AG09309 (cell line): ENCODE measurements at places on chromosomes 16 and 17.

DNA sequence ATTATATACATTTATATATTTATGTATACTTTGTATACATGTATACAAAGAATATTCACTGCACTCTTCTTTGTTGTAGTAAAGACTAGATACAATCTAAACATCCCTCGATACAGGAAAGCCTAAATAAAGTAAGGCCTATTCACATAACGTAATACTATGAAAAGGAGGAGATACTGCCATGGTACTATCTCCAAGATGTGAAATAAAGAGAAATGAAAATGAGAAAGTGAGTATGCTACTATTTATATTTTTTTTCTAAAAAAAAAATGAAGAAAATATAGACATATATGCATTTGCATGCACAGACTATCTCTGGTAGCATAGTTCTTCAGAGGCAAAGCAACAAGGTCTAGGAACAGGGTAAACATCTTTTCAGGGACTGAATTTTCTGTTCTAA lies 19.4 kb downstream of the CFDP1 start:
- DNase-seq: no peak

- DNase-seq: no peak
Observed at GRCh38 chr16:86245351-86245750, 265.0 kb upstream of the FOXF1 start.

GRCh38 chr17:65408050-65408449 lies 153.4 kb downstream of the AXIN2 start:
- no peak for DNase-seq

DNA sequence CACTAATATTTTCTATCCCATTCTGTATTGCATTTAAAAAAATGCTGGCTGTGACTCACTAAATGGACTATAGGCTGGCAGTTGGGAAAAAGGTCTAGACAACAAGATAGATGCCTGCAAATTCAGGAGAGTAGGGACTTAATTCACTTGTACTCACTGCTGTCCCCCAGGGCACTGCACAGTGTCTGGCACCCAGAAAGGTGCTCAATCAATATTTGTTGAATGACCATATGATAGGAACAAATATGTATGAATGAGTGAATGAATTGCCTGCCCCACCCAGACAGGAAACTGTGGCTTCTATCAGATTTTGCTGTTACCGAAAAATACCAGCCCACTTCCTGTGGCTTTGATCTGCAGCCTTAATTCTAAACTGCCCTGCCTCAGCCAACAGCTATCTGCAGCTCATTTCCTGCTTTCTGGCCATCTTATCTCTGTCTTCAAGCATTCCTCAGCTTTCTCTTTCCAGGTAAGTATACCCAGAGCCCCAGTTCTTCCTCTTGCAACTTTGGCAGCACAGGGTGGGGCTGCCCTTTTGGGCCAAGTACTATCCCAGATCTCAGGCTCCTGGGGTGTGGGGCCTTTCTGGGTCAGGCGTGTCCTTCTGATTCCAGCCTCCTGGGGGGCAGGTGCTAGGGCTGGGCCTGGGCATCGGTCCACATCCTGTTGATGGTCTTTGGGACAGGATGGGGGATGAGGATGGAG lies 15.3 kb upstream of the TNS4 start:
- DNase-seq: no peak

GRCh38 chr16:3030222-3031212 lies 6.2 kb downstream of the BICDL2 start:
- DNase-seq: no peak

DNA sequence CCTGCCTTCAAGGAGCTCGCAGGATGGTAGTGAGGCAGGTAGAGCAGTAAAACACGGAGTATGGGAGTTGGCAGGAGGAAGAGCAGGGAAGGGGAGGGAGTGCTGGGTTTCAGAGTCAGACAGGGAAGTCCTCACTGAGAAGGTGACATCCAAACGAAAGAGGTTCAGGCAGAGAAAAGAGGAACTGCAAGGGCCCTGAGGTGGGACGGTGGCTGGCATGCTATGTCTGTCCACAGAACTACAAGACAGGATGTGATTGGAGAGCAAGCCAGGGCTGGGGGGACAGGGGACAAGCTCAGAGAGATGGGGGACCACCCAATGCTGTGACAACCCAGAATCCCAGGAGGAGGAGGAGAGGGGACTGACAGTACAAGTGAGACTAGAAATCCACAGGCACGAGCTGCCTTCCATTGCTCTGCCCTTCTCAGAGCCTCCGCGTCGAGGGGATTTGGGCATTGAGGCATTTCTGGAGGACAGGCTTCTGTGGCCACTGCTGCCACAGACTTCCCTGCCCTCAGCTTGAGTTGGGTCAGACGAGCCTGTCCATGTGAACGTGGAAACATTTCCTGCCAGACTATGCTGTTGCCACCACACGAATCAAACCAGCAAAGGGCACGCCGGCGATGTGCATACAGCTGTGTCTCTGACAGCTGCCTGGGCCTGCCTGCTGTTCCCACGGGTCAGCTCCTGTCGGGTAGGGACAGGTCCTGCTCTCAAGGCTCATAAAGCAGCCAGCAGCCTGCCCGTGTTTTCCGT lies 100.1 kb downstream of the RAB11FIP4 start:
- no peak for DNase-seq

DNA sequence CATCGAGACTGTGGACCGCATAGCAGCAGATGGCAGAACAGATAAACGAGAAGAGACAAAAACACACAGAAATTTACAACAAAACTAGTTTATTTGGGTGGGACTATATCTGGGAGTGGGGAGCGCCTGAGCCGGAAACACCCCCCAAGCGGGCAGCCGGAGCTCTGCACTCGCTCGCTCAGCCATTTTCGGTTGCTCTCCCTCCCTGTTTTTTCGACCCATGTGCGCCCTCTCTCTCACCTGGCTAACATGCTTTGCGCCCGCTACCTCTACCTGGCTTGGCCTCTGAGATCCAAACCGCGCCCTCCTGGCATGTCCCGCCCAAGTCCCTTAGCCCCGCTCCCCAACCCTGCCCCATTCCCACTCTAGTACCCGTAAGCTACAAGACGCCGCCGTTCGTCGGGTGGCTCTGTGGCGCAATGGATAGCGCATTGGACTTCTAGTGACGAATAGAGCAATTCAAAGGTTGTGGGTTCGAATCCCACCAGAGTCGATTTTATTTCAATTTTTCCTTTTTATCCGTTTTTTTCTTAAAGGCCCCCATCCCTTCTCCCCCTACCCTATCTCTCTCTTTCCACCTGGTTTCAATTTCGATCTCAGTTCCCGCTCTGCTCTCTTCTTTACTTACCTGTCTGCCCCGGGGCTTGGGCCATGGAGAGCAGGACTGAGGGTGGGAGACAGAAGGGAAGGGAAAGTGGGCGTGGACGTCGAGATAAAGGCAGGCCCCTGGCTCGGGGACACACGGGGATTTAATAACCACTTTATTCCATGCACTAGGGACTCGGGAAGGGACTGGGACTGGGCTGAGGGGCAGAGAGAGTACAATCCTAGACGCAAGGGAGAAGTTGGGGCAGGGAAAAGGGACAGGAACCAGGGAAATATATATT lies 2.4 kb upstream of the ALOXE3 start:
- DNase-seq: no peak

GRCh38 chr17:38628441-38628840 lies 22.7 kb upstream of the SRCIN1 start:
- no peak for DNase-seq

- DNase-seq: no peak
Observed at GRCh38 chr16:9821331-9821730, 360.9 kb downstream of the GRIN2A start.

- DNase-seq: no peak
Observed at GRCh38 chr17:9788601-9789000, 2.8 kb downstream of the DHRS7C start.

- no peak for DNase-seq
Observed at GRCh38 chr17:3980381-3981014, 16.3 kb upstream of the ATP2A3 start.

DNA sequence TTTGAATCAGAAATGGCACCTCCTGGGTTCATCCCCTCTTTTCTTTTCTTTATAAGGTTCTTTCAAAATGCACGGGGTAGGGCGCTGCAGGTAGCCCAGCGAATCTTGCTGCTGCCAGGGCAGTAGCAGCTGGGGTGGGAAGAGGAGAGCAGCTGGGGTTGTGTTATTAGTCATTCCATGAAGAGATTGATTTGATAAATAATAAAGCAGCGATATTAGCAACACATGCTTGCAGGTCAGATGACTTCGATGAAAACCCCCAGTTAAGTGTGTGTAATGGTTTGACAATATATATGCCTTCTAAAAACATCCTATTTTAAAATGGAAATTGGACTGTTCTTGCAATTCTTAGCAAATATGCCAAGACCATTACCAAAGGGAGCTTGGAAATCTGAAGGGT lies 200.7 kb downstream of the CCDC182 start:
- no peak for DNase-seq

DNA sequence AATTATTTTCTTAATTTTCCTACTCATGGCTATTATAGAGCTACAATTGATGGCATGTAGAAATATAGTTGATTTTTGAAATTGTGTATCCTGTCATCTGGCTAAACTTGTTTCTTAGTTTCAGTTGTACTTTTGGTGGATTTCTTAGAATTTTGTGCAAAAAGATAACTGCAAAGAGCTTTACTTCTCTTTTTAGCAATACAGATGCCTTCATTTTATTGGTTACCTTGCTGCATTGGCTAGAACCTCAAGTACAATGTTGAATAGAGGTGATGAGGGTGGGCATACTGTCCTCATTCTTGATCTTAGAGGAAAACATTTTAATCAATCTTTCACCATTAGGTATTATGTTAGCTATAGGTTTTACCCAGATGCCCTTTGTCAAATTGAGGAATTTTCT lies 67.9 kb downstream of the METRNL start:
- no peak for DNase-seq

GRCh38 chr17:82866590-82867191 lies 26.9 kb upstream of the ZNF750 start:
- DNase-seq: peak; percentile 54

GRCh38 chr16:19872935-19873334 lies 11.7 kb downstream of the GPRC5B start:
- no peak for DNase-seq

DNA sequence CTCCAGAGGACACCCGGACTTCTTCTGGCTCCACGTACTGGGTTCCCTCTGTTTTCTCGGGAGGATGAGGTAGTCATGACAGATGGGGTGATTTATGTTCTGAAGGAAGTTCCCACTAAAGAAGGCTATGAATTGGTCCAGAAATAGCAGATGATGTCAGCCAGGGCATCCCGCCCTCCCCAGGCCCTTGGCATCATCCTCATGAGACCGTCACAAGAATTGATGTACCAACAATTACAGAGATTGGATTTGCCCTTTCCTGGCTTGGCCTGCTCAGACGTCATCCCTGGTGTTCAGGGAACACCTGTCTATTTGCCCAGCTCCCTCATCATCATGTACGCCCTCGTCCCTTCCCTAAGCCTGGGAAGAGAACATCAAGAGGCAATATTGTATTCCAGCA lies 102.8 kb upstream of the CCL1 start:
- DNase-seq: no peak

DNA sequence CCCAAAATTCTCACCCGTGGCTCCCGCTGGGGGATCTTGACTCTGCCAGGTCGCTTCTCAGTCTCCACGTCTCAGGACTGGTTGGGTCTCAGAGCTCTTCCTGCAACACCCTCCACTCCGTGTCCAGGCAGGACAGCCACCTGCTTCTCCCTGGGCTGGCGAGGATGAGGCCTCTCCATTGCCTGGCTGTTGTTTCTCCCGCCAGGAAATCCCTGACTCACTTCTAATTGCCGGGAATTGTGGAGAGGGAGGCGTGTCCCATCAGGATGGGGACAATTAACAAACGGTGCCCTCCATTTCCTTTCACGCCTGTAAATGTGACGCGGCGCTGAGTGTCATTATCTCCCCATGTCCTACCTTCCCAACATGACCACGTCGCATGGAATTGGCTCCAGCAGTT lies 204.5 kb downstream of the RBFOX3 start:
- DNase-seq: no peak

DNA sequence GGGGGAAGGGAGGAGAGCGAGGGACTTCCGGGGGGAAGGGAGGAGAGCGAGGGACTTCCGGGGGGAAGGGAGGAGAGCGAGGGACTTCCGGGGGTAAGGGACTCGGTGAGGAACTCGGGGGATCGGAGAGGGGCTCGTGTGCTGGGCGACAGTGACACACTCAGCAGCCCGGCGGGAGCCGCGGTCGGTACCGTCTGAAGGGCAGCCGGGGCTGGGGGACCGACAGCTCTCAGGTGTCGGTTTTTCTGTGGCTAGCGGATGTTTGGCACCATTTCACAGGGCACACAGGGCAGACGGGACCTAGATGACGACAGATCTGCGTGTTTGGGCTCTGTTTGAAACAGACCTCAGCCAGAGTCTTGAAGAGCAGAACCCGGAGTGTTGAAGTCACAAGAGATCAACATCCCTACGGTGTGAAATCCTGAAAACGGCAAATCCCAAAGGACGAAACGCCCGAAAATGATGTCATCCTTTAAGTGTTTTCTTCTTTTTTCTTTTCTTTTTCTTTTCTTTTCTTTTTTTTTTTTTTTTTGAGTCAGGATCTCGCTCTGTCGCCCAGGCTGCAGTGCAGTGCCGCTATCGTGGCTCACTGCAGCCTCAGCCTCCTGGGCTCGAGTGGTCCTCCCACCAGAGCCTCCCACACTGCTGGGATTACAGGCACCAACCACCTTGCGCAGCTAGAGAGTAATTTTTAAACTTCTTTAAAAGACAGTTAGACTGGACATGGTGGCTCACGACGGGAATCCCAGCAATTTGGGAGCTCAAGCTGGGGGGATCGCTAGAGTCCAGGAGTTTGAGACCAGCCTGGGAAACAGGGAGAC lies 23.9 kb downstream of the ZNF778 start:
- peak; percentile 44 for DNase-seq

DNA sequence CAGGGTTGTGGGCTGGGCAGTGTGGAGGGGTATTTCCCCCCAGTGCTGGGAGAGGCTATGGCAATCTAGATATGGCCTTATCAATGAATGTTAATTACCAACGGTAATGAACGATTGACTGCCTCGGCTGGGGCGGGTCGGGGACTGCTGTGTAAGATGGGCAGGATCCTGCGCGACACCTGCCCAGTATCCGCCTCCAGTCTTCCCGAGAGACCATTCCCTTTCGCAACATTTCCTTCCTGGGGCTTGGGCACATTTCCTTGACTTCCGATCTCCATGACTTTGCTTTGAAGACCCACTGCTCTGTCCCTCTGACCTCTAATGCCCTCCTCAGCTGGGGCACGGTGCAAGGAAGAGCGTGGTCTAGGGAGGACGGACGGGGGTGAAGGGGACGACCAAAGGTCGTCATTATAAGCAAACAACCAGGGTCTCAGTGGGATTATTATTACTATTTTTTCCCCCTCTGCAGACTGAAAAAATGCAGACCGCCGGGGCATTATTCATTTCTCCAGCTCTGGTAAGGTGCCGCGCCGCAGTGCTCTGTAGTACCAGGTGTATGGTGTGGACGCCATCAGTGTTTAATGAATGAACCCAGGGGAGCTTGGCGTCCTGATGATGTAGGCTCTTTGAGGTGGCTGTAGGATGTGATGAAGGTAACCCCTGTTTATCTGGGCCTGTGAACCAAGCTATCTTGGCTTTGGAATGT lies 506 bp downstream of the ATP5MC1 start:
- no peak for DNase-seq

- DNase-seq: no peak
Observed at GRCh38 chr17:7018331-7018964, 4.4 kb upstream of the BCL6B start.

DNA sequence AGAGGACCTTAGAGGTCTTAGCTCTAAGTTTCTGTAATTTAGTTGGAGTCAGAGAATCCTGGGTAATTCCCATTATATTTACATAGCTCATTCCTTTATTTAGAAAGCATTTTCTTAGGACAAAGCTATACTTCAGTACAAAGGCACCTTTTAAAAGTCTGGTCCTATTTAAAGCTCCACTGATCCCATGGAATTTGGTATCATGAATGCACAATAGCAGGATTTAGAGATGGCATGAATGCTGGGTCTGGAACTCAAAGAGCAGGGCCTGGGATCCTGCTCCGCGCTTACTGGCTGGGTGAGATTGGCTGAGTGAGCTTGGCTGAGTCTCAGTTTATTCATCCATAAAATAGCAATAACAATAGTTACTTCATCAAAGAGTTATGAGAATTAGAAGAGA lies 4.8 kb downstream of the KRT23 start:
- no peak for DNase-seq
